ENCODE measurements at places on chromosomes 2 and 18.

- DNase-seq, result no peak
These were observed 16.8 kb downstream of the DBI start for GRCh38 chr2:119383410-119384140.

- no peak for DNase-seq
These were observed 555.6 kb downstream of the CCDC85A start for GRCh38 chr2:56739413-56739812.

GRCh38 chr2:212770240-212770639 is 231.6 kb upstream of the ERBB4 start:
- DNase-seq, result no peak

DNA sequence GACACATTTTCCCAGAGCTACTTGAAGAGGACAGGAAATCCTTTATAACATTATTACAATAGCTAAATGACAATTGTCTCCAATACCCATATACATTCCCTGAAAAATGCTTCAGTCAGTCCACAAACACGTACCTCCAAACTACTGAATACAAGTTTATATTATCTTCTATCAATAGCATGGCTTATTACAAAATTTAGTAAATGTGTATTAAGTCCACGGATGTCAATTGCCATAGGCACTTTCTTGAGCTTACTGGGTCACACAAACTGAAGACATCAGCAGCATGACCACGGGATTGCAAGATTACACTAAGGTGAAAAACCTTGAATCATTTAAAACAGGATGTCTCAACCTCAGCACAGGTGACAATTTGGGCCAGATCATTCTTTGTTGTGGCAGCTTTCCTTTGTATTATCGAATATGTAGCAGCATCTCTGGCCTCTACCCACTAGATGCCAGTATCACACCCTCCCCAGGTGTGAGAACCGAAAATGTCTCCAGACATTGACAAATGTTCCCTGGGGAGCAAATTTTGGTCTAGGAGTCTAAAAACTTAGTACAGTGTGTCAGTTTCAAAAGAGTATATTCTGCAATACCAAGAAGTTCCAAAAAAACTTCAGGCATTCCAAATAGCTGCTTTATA is 1.4 kb downstream of the MBD2 start:
- DNase-seq, result no peak

- no peak for DNase-seq
These were observed 66.4 kb downstream of the ZNF516 start for GRCh38 chr18:76428396-76429261.

- DNase-seq, result no peak
These were observed 333.0 kb downstream of the IRS1 start for GRCh38 chr2:226466589-226466988.

GRCh38 chr2:33250417-33251029 is 225.9 kb upstream of the RASGRP3 start:
- no peak for DNase-seq

- DNase-seq, result no peak
These were observed 1229.0 kb upstream of the NRXN1 start for GRCh38 chr2:52260904-52261303.

- no peak for DNase-seq
These were observed 74.8 kb downstream of the HS1BP3 start for GRCh38 chr2:20575935-20576597.

- DNase-seq, result no peak
These were observed 7.7 kb downstream of the OTX1 start for GRCh38 chr2:63058144-63058920.

GRCh38 chr2:168560817-168561499 is 104.9 kb downstream of the CERS6 start:
- no peak for DNase-seq

GRCh38 chr2:120856421-120856862 is 120.8 kb downstream of the GLI2 start:
- no peak for DNase-seq

DNA sequence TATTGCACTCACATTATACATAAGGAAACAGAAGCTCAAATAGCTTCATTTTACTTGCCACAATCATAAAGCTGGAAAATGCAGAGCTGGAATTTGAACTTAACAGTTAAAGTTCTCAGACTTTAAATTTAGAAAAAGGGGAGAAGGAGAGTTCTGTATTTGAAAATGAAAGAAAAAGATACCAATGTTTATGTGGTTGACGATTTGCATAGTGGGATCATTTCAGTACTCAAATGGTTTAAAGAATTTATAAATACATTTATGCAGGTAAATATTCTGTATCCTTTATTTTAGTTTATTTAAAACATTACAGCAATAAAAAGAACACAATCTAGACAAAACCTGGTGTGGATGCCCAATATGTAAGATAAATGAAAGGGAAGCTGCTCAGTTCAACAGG is 25.5 kb upstream of the STAT4 start:
- DNase-seq, result no peak

GRCh38 chr2:224650815-224651439 is 65.2 kb downstream of the CCDC195 start:
- DNase-seq, result no peak

GRCh38 chr2:30503007-30503694 is 56.1 kb downstream of the LCLAT1 start:
- DNase-seq, result no peak

GRCh38 chr2:184554736-184555135 is 43.6 kb upstream of the ZNF804A start:
- DNase-seq, result no peak
